ENCODE measurements at places on chromosomes 1 and 21.

DNA sequence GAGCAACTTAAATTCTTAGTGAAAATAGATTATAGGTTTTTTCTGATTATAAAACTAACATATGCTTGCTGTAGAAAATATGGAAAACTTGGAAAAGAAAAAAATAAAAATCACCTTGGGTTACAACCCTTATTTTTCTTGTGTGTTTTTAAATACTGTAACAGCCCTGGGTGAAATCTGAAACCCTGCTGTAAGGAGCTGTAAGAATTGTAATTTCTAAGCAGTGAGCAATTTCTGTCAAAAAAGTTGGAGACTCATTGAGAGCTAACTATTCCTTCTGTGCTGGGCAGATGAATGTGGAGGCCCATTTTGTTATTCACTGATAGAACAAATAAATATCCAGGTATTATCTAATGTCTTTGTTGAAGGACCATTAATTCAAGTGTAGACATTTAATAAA is 42.6 kb downstream of the ADCY10 start:
- DNase-seq = no peak

GRCh38 chr1:149931212-149931790 is 3.7 kb upstream of the SF3B4 start:
- DNase-seq = no peak

- no peak for DNase-seq
These were observed 34.3 kb downstream of the PIK3R3 start for GRCh38 chr1:46098027-46098712.

- DNase-seq = no peak
These were observed 15.2 kb downstream of the PRXL2B start for GRCh38 chr1:2601721-2602303.

DNA sequence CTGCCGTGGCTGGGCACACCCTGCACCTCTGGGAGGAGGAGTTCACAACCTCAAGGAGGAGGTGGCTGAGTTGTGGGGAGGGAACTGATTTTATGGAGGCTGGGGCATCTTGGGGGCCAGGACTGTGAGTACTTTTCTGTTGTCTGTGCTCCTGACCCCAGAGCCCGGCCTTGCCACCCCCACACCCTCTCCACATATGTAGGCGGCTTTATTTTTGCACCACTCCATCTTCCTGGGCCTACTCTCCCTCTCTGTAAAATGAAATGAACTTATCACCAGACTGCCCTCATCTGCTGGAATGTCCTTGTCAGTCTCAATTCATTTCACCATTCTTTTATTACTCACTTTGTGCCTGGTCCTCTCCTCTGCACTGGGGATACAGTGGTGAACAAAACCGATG is 12.8 kb downstream of the FOXD2 start:
- no peak for DNase-seq

- no peak for DNase-seq
These were observed 3.6 kb upstream of the OTUD3 start for GRCh38 chr1:19878637-19878985.

DNA sequence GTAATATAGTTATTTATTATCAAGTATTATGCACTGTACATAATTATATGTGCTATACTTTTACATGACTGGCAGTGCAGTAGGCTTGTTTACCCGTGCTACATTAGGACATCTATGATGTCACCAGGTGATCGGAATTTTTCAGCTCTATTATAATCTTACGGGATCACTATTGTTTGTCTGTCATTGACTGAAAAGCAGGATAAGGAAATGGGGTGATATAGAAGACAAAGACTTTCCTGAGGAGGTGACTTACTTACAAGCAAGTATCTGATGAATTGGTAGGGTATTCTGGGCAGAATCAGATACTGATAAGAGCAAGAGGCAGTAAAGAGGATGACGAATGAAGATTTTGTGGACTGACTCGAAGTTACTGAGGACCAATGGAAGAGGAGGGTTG is 65.3 kb upstream of the CNN3 start:
- DNase-seq = no peak

GRCh38 chr1:229323201-229323600 is 19.6 kb downstream of the CCSAP start:
- no peak for DNase-seq

DNA sequence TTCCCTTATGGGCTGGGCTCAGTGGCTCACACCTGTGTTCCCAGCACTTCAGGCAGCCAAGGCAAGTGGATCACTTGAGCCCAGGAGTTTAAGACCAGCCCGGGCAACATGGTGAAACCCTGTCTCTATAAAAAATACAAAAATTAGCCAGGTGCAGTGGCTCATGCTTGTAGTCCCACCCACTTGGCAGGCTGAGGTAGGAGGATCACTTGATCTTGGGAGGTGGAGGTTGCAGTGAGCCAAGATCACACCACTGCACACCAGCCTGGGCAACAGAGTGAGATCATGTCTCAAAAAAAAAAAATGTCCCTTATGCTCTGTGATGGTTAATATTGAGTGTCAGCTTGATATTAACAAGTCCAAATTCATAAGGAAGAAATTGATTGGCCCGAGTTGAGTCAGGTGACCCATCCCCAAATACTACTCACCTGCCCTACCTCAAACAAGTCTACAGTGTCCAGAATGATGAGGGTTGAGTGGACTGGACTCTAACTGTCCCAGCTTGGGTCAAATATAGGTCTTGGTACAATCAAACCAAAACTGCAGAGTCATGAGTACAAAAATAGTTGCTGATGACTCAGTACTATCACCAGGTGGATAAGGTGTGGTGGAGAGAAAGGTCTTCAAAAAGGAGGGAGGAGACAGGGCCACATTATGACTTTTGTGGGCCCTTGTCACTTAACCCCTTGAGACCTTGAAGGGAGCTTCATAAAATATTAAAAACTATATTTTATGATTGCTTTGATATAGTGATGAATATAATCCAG is 161.0 kb downstream of the ZNF326 start:
- peak; percentile 64 for DNase-seq

- DNase-seq = peak; percentile 95
These were observed 195.0 kb upstream of the OLFM3 start for GRCh38 chr1:102191723-102192122.

Measured in DMS53 (cell line).